NCI-H1417 treated with DMSO at 0.1 percent for 48 hours (cell line): ENCODE measurements at places on chromosomes 3 and 15.

DNA sequence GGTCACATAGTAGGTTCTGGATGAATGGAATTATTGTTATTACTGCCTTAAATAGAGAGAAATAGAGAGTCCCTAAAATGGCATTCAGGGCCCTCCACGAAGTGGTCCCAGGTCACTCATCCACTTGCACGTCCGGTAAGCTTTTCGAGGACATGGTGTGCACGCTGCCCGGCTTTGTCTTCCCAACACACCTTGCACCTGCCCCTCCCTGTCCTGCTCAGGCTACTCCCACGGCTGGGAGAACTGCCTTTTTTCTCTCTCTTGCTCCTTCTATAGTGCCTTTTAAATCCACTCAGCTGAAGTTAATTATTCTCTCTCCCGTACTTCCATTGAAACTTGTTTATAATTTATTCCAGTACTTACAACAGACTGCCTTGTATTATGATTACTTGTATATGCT is 5.6 kb upstream of the DGKG start:
- DNase-seq: no peak

- DNase-seq: no peak
Observed at GRCh38 chr3:8183627-8184026, 318.0 kb upstream of the LMCD1 start.

- DNase-seq: no peak
Observed at GRCh38 chr3:187293516-187294430, 2.2 kb upstream of the MASP1 start.

DNA sequence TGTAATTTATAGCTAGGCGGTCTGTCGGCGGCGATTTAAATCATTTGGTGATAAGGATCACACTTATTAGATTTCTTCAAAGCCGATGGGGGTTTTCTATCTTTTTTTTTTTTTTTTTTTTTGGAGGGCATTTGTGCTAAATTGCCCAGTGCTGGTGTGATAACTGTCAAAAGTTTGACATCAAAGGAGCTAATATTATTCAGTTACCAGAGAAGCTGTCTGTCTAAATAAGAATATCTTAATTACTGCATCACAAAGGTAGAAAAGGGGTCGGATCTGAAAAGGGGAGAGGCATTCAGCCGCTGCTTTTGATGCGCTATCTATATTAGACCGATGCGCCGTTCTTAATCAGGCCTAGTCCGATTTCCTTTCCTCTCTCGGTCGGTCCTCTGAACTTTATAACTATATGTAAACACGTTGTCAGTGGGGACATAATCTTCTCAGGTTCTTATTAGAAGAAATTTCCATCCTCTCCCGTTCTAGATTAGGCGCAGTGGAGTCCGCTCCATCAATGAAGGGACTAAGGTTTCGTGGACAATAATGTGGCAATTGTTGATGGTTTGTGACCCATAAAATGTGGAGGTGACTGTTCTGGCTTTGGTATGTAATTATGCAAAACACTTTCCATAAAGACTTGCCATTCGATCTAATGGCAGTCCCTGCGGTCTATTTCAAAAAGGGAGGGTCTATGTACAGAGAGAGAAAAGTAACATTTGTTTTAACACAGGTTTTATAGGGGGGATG is 31.7 kb downstream of the NR2F2 start:
- no peak for DNase-seq

GRCh38 chr15:57442335-57442734 is 66.0 kb downstream of the CGNL1 start:
- DNase-seq: no peak

GRCh38 chr3:78940128-78940527 is 827.7 kb downstream of the ROBO1 start:
- no peak for DNase-seq
